ENCODE measurements at places on chromosomes 12 and 14.

- DNase-seq, result no peak
Measured at GRCh38 chr14:24868389-24868788, 181.6 kb downstream of the STXBP6 start.

GRCh38 chr14:49975276-49975675 lies 82.4 kb downstream of the ARF6 start:
- DNase-seq, result no peak

- DNase-seq, result no peak
Measured at GRCh38 chr14:104146651-104147345, 8.4 kb downstream of the KIF26A start.

GRCh38 chr14:69432364-69432763 lies 33.9 kb downstream of the SLC39A9 start:
- DNase-seq, result no peak

DNA sequence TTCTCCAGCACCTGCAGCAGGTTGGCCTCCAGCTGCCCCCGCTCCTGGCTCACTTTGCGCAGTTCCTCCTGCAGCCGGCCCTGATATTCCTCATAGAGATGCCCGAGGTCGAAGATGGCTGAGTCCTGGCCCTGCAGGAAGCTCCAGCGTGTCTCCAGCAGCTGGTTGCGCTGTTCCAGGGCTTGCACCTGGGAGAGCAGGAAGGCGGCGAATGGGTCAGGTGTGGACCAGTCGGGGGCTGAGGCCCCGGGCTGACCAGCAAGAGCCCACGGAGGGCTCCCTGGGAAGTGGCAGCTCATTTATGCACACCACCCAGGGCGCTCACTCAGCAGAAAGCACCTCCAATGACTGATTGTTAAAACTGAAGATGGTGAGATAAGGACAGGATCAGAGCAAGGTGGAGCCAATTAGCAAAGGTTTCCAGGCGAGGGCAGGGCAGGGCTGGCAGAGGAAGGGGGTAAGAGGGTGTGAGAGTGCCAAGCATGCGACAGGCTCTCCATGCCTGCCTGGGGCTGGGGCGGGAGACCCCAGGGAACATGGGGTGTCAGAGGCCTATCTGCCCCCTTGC lies 6.3 kb downstream of the KRT80 start:
- DNase-seq, result no peak

DNA sequence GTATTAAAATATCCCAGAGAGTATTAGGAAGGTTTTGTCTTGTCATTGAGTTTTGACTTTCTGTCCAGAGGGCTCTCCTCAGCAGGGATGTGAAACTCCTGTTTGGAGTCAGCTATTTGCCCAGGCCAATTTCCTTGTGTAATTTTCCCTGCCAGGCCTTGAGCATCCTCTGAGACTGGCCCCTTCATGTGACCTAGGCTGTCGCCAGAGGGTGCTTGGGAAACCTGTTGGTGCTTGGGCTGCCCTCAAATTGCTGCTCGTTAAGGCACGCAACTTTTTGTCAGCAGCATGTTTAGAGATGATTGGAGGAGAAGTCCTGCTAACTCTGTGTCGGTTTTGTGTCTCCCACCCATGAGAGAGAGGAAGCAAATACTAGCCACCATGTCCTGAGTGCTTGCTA lies 39.1 kb downstream of the IQSEC3 start:
- DNase-seq, result no peak

All from activated CD4-positive, alpha-beta T cell treated with anti-CD3 and anti-CD28 coated beads for 1 hour (primary cell).